NCI-H82 (cell line): ENCODE measurements at places on chromosomes 13 and 19.

DNA sequence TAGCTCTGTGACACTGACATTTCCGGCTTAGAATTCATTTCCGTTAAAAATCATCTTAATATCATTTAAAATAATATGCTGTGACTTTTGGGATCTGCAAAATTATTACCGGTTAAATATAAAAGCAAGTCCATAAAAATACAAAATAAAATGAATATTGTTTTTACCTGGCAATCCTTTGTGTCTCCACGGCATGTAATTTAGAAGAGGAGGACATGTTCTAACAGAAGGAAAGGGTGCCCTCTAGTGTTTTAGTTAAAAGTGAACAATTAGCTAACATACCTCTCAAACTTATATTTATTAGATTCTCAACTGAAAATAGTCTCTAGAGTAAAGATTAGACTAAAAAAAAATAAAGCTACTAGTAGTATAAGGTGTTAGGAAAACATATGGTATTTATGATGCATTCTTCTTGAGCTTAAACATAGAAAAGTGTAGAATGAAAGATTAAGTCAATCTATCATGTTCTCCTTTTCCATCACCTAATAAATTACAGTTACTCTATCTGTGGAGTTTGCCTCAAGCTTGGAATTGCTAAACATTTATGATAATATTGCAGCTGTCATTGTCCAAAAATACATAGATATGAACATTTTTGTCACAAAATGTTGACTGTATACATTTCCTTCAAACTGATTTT is 676.7 kb upstream of the SPRY2 start:
- DNase-seq: peak; percentile 78

DNA sequence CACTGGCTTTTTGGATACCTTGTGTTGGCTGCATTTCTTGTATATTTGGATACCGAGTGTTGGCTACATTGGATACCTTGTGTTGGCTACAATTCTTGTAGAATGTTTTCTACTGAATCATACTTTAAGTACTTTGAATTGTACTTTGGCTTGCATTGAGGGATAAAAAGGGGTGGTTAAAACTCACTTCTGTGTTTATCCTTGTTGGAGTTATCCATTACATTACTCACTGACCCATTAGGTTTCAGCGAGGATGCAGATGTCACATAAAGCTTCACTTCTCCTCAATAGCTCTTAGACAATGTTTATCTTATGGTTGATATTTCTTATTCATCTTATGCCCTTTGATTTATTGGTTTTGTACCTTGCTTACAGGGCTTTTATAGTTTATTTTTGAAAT is 43.1 kb downstream of the PDS5B start:
- DNase-seq: no peak

GRCh38 chr13:49759503-49759902 is 33.0 kb downstream of the KPNA3 start:
- no peak for DNase-seq

DNA sequence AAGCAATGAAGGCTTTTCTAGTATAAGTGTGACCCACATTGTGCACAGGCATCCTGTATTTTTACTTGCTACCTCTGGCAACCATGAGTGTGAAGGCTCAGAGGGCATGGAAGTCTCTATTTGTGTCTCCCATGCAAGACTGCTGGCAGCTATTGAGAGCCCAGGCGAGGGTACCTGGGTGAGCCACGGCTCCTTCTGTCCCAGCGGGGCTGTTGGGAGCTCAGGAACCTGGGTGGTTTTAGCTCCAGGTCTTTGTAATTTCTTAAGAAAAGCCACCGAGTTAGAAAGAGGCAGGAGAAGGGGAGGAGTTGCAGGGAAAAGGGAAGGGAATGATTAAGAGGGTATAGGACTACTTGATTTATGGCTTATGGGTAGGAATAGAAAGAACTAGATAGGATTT is 190.4 kb upstream of the SOX1 start:
- no peak for DNase-seq
